ENCODE measurements at places on chromosomes 1 and 21.
A peak's percentile ranks its signal among the peaks of the same experiment; 100 is the strongest.

GRCh38 chr1:113109908-113110554 lies 37.0 kb downstream of the LRIG2 start:
- DNase-seq, result no peak

DNA sequence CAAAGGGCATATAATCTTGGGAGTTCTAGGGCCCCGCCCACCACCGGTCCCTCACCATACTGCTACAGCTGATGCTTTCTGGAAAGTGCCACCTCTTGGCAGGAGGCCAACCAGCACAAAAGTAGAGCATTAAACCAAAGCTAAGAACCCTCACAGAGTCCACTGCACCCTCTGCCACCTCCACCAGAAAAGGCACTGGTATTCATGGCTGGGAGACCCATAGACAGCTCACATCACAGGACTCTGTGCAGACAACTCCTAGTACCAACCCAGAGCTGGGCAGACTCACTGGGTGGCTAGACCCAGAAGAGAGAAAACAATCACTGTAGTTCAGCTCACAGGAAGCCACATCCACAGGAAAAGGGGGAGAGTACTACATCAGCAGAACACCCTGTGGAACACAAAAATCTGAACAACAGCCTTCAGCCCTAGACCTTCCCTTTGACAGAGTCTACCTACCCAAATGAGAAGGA lies 10.8 kb downstream of the THEM4 start:
- DNase-seq, result no peak

GRCh38 chr1:41371630-41372599 lies 10.7 kb downstream of the FOXO6 start:
- no peak for DNase-seq

- no peak for DNase-seq
These were observed 217.9 kb downstream of the NEGR1 start for GRCh38 chr1:72064196-72065075.

- no peak for DNase-seq
These were observed 261.9 kb downstream of the RYR2 start for GRCh38 chr1:237303929-237304328.

- no peak for DNase-seq
These were observed 73.4 kb upstream of the ZNF678 start for GRCh38 chr1:227490001-227490400.

DNA sequence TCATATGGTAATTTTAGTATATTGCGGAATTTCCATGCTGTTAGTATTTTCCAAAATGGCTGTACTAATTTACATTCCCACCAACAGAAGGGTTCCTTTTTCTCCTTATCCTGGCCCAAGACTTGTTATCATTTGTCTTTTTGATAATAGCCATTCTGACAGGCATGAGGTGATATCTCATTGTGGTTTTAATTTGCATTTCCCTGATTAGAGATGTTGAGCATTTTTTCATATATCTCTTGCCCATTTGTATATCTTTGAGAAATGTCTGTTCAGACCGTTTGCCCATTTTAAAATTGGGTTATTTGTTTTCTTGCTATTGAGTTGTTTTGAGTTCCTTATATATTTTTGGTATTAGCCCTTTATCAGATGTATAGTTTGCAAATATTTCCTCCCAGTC lies 14.0 kb downstream of the CAPZA1 start:
- DNase-seq, result no peak

- peak; percentile 77 for DNase-seq
These were observed at the start of gene METTL18 for GRCh38 chr1:169794530-169795416. METTL18 (minus strand) TSS chr1:169794907; CDS start chr1:169793695, 1,212 bp downstream.

DNA sequence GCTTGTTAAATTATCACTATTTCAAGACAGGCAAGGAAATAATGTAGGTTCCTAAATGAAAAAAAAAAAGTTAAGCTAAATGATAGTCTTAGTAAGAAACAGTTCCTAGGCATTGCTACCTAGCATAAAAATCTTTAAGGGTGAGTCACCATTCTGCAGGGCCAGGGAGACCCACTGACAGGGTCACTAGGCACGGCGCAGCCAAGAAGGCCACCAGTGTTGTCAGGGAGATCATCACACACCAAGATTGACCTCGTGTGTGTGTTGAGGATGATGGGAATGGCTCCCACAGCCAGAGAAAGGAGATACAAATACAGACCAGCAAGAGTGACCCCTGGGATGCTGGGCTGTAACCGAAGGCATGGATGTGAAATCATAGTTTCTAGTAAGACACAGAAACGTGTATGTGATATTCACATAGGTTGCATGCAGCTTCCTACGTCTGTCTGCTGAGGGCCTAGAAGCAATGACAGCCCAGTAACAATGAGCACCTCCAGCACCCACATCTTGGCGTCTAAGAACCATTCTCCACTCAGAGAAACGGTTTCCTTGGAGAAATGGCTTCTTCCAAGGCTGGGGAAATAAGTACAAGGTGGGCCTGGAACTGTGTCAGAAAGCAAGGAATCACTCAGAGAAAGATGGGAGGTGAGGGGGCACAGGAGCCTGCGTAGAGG lies 29.1 kb downstream of the RIPK4 start:
- DNase-seq, result no peak

GRCh38 chr1:3125078-3125477 lies 56.1 kb downstream of the PRDM16 start:
- no peak for DNase-seq

- no peak for DNase-seq
These were observed 134.2 kb downstream of the ROR1 start for GRCh38 chr1:63908016-63908415.

DNA sequence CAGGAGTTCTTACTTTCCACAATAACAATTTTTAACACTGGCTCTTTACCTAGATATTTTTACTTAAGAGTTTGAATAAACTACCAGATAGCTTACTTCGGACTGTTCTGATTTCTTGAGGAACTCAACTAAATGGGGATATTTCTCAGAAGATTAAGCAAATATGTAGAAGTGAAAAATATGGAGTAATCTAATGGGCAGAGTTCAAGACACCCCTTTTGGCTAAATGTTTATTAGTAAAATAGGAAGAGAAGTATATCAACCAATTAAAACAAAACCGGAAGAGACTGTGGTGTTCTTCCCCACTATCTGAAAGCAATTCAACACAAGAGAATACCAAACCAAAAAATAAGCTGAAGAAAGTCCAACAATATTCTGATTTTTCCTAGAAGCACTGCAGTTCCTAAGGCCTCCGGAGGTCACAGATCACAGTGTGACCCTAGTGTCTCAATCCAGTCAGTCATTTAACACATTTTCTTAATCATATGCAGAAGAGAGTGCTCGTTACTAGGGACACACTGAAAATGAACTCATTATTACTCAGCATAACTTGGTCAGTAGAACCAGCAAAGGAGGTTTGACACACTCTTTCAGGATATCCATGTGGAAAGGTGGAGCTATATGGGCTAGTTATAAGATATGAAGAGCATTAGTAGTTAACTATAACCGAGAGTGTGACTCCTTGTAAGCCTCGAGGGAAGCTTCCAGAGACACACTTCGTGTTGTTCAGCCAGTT lies 5.2 kb downstream of the SIPA1L2 start:
- no peak for DNase-seq

GRCh38 chr1:201566933-201567801 lies 28.2 kb downstream of the NAV1 start:
- DNase-seq, result no peak

GRCh38 chr1:201636510-201636971 lies 97.6 kb downstream of the NAV1 start:
- no peak for DNase-seq

DNA sequence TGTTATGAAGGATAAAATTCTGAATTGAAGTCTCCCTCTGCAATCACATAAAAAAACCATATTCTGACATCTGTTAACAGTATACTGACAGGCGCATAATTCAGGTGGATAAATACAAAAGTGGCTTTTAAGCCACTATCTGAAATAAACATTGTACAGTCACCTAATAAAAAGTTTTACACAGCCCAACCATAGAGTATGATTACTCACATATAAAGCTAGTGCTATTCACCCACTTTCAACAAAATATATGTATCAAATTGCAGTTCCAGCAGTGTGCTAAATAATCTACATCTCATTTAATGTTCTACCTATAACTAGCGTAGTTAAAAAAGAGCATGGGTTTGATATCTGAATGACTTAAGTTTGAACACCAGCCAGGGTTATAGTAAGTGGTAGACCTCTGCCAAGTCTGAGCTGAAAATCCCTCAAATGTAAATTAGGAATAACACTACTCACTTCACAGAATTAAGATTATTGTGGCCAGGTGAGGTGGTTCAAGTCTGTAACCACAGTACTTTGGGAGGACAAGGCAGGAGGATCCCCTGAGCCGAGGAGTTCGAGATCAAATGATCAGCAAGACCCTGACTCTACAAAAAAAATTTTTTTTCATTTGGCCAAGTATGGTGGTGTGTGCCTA lies 3.9 kb downstream of the EGLN1 start:
- DNase-seq, result no peak

GRCh38 chr1:50491142-50491541 lies 67.9 kb upstream of the DMRTA2 start:
- DNase-seq, result no peak

- no peak for DNase-seq
These were observed 16.1 kb upstream of the IFFO2 start for GRCh38 chr1:18972531-18972930.

- DNase-seq, result no peak
These were observed 30.5 kb downstream of the TNFSF18 start for GRCh38 chr1:173020138-173020750.

- no peak for DNase-seq
These were observed 13.2 kb upstream of the PRKAA2 start for GRCh38 chr1:56631901-56632300.

GRCh38 chr1:229689273-229689672 lies 63.2 kb downstream of the URB2 start:
- DNase-seq, result no peak

- no peak for DNase-seq
These were observed 52.3 kb downstream of the LUZP1 start for GRCh38 chr1:23116216-23116836.

DNA sequence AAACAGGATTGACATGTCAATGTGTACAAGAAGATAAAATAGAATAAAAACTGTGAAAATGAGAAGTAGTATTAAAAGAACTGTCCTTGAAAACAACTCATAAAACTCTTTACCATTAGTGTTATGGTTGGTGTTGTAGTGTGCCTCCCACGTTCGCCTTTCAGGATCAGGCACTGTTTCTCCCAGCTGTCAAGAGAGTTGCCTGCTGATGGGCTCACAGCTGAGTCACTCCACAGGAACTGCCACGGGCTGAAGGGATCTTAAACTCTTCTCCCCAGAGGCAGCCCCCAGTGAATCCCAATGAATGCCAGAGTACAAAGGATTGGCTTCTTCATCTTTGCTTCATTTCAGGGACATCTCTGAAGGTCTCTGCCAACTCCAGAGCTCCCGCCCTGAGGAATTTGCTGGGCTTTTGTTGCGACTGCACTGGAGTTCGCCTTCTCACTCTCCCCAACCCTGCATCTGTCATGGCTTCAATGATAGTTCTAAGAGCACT lies 119.6 kb downstream of the ADGRL2 start:
- peak; percentile 39 for DNase-seq

GRCh38 chr21:45415943-45416611 lies 11.1 kb downstream of the COL18A1 start:
- DNase-seq, result no peak

DNA sequence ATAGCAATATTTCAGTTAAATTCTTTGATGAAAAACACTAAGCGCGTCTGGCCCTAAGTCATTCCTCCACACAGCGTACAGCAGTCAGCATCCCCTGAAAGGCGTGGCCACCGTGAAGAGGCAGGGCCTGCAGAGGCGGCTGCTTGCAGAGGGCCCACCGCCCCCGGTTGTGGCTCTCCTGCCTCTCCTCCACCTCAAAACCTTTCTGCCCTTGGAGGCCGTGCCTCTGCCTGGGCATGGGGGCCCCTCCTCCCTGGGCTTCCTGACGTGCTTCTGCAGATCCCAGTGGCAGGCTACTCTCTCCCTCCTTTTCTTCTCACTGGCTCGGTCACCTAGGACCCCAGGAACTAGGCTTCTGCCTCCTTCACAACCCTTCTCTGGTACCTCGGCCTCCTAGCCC lies 16.2 kb downstream of the CLSTN1 start:
- no peak for DNase-seq

GRCh38 chr1:36965275-36966159 lies 68.8 kb downstream of the GRIK3 start:
- DNase-seq, result no peak

DNA sequence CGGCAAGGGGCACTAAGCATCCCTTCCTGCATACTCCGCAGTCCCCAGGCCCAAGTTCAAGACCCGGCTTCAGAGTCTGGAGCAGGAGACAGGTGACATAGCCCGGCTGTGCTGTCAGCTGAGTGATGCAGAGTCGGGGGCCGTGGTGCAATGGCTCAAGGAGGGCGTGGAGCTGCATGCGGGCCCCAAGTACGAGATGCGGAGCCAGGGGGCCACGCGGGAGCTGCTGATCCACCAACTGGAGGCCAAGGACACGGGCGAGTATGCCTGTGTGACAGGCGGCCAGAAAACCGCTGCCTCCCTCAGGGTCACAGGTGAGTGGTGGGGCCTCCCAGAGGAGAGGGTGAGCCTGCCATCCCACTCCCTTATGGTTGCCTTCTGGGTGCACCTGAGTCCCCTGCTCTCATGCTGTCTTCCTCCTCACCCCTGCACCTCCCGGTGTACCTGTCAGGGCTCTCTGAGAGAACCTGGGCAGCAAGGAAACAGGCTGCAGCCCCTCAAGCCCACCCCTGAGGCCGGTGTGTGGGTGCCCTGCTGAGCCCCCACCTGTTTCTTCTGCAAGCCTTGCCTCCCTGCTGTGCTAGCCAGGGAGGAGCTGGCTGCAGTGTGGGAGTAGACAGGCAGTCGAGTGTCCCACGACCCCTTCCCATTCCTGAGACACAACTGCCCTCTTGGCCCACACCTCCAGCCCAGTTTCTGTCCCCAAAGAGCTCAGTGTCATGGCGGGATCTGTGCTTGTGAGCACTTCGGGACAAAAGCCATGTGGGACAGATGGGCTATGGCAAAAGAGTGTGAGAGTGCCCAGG lies 99.2 kb downstream of the TRIM11 start:
- no peak for DNase-seq

- DNase-seq, result no peak
These were observed 26.5 kb downstream of the HMGCS2 start for GRCh38 chr1:119742202-119742601.

- DNase-seq, result no peak
These were observed 42.7 kb upstream of the LIN9 start for GRCh38 chr1:226351709-226352108.

DNA sequence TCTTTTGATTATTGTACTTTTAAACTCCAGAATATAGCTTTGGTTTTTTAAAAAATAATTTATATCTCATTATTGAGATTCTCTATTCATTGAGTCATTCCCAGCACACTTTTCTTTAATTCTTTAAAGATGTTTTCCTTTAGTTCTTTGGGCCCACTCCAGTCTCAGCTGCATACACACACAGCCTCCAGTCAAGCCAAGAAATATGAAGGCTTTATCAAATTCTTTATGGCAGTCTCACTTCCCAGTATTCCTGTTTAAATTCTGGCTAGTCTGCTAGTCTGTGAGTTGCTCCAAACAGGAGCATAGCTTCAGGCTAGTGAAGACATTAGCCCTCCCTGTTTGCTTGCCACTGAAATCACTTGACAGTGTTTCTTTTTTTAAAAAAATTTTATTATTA lies 61.2 kb downstream of the CRP start:
- no peak for DNase-seq

- no peak for DNase-seq
These were observed 2.4 kb downstream of the ELF3 start for GRCh38 chr1:202012544-202013478.

GRCh38 chr1:161082483-161082882 lies 6.9 kb downstream of the NECTIN4 start:
- DNase-seq, result no peak

All from kidney epithelial cell (primary cell).